ENCODE measurements at places on chromosomes 3 and 15.

DNA sequence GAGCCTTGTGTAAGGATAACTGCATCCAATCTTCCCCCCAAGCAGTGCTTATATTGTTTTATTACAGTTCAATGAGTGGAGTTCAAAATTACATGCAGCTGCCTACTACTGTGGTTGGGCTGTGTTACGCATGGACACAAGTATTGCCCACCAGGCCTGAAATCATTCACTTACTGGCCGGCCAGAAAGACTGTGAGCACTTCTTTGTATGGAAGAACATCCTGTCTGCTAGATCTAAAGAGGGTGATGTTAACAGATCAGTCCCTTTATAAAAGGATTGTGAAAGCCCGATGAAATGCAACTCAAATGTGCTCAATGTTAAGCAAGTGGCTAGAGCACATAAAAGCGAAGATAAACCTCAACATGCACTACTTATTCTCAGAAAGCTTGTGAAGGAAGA is 132.5 kb downstream of the FOXP1 start:
- DNase-seq: no peak

DNA sequence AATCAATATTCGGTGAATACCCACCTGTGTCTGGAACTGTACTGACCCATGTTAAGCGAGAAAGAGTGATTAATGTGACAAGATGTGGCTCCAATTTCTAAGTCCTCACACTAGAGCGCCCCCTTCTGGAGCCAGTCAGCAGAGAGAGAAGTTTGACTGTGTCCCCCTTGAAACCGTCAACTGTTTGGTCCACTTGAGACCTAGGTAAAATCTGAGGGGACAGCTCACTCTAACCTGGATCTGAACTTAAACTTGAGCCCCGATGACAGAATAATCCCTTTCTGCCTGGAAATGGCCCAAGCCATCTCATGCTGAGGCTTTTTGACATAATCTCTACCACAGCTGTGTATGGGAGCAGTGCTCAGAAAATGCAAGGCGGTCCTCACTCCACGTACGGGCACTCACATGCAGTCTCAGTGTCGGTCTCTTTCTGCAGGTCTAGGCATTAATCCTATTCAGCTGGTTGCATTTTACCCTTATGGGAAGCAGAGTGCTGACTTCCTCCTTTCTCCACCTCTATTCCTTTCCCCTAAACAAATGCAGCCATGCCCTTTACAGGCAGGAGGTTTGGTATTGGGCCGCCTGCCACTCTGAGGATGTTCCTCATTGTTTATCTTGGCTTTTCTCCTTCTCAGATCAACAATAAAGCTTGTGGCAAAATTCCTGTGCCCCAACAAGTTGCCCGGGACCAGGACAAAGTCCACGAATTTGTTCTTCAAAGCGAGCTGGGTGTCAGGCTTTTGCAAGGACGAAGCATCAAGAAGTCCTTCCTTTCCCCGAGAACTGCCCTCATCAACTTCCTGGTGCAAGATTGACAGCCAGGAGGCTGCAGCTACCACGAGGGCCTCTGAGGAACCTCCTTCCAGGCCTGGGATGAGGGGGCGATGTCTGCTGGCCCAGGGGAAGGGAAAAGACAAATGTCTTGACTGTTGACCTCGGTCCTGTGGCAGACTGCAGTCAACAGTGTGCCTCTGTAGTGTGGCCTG is 47.5 kb upstream of the LIMD1 start:
- no peak for DNase-seq

DNA sequence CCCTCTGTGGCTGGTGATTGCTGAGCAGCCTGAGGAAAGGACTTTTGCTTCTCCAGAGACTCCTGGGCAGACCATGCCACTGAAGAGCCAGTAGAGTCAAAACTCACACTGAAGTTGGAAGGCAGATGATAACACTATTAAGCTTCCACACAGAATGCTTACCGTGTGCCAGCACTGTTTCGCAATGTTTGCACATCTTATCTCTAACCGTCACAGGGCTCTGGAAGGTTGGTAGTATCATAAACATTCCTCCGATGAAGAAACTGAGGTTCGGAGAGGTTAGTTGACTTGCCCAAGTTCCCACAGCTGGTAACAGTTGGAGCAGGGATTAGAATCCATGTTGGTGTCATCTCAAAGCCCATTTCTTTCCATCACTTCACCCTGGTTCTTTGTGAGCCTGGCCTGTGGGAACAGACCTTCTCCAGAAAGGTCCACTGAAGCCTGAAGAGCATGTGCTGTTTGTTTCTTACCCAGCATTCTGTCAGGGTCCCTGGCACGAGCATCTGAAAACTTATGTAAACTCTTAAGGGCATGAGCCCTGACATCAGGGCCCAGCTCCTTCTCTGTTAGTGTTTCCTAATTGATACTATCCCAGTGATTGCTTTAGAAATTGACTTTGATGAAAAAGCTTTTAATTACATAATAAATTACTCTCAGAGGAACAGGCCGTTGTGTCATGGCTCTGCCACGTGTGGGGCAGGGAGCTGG is 77.0 kb upstream of the PRR23C start:
- DNase-seq: no peak

- DNase-seq: no peak
These were observed 29.0 kb downstream of the CPOX start for GRCh38 chr3:98564282-98565005.

- DNase-seq: no peak
These were observed 13.5 kb upstream of the GRAMD1C start for GRCh38 chr3:113825090-113825489.

DNA sequence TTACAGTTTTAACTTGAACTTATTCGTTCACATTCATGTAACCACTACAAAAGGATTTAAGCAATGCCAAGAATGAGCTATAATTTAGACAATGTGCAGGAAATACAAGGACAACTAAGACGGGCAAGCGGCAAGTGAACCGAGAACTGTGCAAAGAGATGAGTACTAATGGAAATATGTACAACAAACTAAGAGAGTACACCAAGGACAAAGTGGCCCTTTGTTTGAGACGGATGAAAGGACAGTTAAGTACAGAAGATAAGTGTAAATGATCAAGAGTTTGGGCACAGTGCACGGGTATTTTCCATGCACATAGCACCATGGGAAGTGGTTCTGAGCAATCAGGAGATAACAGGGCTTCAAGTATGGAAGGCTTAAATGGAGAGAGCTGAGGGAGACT is 281.7 kb downstream of the ROBO2 start:
- DNase-seq: no peak

- DNase-seq: no peak
These were observed 259.2 kb downstream of the GBE1 start for GRCh38 chr3:81502236-81502635.

- no peak for DNase-seq
These were observed 90.8 kb downstream of the CRTC3 start for GRCh38 chr15:90620379-90621067.

DNA sequence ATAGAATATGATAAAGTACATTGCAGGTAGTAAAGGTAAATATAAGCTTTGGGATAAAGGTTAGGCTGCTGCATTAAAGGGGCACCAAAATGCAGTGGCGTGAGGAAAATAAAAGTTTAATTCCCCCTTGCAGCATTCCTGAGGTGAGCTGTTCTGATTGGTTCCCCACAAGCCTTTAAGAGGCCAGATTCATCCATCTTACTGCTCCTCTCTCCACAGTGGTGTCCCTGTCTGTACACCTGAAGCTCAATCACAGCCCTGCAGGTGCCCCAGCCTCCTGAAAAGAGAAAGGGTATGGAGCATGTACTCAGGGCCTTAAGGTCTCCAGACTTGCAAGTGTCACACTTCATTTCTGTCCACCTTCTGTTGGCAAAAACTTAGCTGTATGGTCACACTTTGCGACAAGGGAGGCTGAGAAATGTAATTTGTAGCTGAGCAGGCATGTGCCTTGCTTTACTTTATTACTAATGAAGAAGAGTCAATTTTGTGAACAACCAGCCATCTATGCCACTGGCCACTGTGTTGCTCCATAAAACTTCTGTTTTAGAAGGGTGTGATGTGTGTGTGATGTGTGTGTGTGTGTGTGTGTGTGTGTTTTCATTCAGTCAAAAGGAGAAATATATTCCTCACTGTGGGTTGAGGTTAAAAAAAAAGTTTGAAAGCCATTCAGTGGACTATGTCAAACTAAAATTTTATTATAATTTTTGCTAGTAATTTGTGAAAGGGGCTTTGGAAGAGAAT is 12.8 kb downstream of the LACTB start:
- DNase-seq: no peak

GRCh38 chr3:96779810-96780209 is 34.6 kb upstream of the EPHA6 start:
- DNase-seq: no peak

- DNase-seq: no peak
These were observed 14.4 kb downstream of the TM4SF1 start for GRCh38 chr3:149363053-149363452.

DNA sequence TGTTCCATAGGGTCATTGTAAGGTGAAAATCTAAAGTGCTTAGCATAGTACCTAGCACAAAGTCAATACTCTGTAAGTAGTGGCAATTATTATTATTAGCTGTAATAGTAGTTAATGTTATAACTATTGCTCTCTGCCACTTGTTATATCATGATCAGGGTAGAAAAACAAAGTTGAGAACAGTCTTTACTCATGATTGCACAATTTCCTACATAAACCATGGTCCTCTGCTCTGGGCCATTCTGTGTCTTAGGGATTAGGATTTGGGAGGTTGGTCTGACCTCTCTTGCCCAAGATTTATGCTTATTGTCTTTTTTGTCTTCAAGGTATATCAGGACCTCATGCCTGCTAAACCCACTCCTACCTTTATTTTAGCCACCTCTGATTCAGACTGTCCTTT is 4.3 kb upstream of the LRRC58 start:
- no peak for DNase-seq

DNA sequence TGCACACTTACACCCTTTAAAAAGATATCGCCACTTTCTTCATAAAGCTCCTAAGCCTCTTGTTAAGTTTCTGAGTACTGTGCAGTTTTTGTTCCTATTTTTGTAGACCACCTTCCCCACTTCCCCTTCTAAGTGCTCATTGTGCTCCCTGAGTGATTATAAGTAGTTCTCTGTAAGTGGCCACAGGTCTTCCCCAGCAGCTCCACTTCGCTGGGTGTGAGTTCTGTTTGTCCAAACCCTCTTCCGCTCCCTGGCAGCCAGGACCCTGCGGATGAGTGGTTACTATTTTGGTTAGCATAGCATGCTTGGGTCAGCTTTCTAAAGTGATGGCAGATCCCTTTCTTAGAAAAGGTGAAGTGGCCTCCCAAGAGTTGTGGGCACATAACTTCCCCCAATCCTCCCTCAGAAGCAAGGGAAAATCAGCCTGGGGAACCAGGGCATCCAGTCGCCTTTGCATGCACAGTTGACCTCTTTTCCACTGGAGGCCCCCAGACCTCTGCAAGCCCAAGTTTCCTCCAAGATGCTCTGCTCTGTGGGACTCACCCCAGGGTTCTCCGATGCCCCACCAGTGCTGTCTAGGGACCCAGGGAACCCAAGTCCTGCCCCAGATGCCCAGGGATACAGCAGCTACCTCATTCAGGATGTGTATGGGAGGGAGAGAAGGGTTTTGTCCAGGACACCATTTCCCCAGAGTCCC is 69.6 kb downstream of the ATP10A start:
- DNase-seq: no peak

- DNase-seq: no peak
These were observed 163.8 kb downstream of the ZIC1 start for GRCh38 chr3:147572970-147573340.

- DNase-seq: no peak
These were observed 32.8 kb downstream of the BDH1 start for GRCh38 chr3:197522881-197523441.

DNA sequence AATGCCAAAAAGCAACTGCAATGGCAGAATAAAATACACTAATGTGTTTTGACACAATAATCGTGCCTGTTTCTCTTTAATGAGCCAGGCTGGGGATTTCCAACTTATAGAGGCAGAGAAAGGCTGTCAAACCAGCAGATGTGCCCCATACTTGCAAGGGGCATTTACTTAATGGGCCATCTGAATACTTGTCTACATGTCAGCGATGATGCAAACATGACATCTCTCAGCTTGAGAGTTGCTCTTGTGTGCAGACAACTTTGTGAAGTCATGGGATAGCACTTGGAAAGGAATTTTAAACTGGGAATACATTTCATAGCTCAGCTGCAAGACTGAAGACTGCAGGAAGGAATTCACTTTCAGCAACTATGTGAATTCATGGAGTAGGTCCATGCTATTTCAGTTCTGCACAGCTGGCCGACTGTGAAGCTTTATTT is 127.4 kb upstream of the ADAMTS9 start:
- DNase-seq: no peak

DNA sequence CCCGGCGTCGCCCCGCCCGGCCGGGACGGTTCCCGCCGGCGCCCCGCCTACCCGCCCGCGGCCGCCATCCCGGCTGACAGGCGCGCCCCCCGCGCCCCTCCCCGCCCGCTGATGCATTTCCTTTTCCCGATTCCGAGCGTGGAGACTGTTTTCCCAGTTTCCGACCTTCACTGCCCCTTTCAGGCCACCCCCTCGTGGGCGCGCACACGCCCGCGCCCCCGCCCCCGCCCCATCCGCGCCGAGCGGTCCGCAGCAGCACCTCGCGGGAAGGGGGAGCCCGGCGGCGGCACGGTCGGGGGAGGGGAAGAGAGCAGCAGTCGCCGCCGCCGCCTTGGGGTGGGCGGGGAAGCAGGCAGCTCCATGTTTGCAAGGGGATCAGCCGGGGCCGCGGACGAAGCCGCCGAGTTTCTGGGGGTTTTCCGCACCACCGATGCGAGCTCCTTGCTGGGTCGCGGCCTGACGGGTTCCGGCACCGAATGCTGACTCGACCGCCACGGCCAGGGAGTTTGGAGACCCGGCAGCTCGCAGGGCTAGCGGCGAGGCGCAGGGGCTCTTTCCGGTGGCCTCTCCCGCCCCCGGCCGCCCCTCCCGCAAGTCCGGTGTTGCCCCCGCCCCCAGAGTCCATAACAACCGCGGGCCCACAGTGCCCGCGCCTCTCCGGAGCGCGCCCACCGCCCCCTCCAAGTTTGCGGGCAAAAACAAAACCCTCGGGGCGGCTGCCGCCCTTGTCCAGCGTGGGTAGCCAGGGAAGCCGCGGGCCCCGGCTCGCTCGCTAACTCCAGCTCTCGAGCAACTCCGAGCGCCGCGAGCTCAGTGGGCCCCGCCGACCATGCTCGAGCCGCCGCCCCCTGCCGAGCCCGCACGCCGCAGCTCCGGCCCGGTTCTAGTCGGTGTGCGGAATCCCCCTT is 3.2 kb upstream of the SIN3A start:
- peak; percentile 73 for DNase-seq

- no peak for DNase-seq
These were observed 21.7 kb downstream of the CHMP2B start for GRCh38 chr3:87248831-87249230.

Data from activated T-helper 1 cell treated with Interleukin-2 at 50 U/mL for 16 hours (primary cell).